ENCODE measurements at places on chromosomes 12 and 14.

- no peak for ATAC-seq
Observed at GRCh38 chr12:104538891-104539462, 82.2 kb downstream of the CHST11 start.

DNA sequence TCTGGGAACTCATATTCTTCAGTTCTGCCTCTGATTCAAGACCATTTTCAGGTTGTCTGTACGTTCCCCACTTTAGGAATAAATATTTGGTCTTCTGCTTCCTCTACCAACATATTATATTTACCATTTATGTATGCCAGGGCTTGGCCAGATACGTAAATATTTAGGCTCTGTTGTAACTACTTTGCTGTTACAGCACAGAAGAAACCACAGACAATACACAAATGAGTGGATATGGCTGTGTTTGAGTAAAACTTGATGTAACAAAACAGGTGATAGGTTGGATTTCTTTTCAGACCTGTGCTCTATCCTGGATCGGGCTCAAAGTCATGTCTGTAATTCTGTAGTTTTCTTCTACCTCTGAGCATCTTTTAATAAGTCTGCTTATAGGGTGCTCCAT lies 37.5 kb downstream of the RAP1B start:
- ATAC-seq = no peak

DNA sequence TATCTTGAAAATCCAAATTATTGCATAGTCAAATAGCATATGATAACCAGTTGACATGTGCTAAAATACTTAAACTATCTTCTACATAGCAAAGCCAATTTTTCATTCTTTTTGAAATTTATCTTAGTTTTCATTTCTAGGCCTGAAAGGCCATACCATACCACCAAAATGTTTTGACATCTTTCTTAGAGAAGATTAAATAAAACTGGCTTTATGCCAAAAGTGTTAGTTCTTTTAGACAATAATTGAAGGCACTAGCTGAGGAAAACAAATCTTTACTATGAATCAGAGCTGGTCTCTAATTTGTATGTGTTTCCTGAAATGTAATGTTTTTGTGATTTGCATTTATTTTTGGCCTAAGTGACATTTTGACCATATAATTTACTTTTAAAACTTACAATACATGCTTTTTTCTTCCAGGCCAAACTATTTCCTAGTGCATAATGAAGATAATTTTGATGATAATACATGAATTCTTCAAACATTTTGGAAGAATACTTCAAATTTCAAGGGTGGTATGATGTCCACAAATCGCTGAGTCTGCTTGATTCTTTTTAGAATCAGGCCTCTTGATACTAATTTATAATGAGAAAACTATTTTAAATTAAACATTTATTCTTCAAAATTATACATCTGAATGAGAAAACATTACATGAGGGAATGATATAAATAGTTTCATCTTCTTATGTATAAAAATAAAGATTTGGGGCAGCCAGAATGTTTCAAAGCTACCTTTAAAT lies 6.5 kb upstream of the KCNMB4 start:
- no peak for ATAC-seq

DNA sequence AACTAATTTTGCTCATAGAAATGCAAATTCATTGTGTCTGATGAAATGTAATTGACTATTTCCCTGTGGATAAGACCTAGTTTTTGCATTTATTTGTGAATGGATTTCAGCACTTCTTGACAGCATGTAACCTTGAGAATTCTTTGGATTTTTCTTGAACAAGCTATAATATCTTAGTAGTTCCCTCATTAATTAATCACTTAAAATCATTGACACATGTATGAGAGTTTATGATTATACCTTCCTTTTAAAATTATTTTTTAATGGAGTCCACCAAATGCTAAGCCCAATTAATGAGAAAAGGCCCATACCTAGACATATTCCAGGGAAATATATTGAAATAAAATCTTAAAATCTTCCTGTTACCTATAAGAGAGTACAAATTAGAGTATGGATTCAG lies 16.8 kb downstream of the GLIPR1L2 start:
- ATAC-seq = no peak

DNA sequence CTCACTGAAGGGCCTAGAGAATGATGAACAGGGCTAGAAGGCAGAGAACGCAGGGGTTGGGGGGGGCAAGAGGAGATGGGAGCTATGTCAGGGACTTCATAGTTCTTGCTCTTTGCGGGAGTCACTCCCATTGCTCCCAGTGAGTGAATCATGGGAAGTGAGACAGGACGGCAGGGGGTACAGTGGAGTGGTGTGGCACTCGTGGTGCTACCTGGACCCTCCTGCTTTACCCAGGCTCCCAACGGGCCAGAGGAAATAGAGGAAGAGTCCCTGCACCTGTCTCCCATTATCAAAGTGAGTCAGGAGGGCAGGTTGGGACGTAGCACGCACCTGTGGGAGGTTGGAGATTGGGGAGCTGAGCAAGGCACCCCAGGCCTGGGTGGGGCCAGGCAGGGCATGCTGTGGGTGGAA lies 1.3 kb upstream of the KRT8 start:
- no peak for ATAC-seq

- peak; percentile 51 for ATAC-seq
Observed at GRCh38 chr14:37819155-37820015, 224.0 kb downstream of the TTC6 start.

DNA sequence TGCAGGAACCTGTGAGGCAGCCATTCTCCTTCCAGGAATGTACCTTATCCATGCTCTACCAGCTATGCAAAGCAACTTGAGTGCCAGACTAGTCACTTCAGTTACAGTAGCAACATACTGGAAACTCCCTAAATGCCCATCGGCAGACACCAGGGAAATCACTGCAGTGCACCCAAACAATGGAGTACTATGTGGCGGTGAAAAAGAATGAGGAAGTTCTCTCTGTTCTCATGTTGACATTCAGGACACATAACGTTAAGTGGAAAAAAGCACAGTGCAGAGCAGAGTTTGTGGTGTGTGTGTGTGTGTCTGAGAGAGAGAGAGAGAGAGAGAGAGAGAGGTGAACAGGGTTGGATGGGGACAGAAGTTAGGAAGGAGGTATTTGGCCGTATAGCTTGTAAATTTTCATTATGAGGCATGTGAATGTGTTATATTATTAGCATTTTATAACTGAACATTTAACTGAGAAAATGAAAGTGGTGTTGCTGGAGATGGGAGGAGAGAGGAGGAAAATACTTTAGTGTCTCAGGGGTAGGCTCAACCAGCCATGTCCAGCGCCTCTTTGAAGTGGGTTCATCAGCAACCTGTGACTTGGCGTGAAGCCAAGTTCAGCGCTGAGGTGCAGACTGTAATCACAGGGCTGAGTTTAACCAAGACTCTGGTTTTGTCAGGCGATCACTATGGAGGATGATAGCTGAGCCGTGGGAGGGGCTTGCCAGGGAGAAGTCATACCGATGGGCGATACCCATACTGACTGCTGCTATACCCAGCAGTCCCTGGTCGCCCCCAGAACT lies 17.3 kb downstream of the TNFAIP2 start:
- ATAC-seq = no peak

- no peak for ATAC-seq
Observed at GRCh38 chr12:109150124-109150640, 33.8 kb downstream of the ACACB start.

GRCh38 chr14:23097786-23098185 lies 2.5 kb downstream of the C14orf119 start:
- no peak for ATAC-seq

DNA sequence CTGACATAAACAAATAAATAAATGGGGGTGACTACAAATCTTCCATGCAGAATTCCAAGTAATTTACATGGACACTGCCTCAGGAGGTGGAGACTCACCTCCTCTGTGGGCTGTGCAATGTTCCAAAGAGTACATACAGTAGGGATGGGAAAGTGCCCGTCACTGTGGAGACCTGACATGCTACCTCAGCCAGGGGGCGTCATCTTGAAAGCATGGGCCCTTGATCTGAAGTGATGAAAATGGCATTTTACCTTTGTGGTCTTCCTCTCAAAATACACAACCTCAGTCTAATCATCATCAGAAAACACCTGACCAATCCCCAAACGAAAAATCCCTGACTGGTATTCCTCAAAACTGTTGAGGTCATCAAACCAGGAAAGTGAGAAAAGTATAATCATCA lies 48.4 kb downstream of the ANAPC7 start:
- ATAC-seq = peak; percentile 36

GRCh38 chr14:29847056-29847380 lies 80.6 kb downstream of the PRKD1 start:
- no peak for ATAC-seq

- no peak for ATAC-seq
Observed at GRCh38 chr14:22837750-22838538, 1.6 kb downstream of the MMP14 start.

- peak; percentile 26 for ATAC-seq
Observed at GRCh38 chr14:22487401-22487800, 101.6 kb downstream of the DAD1 start.

DNA sequence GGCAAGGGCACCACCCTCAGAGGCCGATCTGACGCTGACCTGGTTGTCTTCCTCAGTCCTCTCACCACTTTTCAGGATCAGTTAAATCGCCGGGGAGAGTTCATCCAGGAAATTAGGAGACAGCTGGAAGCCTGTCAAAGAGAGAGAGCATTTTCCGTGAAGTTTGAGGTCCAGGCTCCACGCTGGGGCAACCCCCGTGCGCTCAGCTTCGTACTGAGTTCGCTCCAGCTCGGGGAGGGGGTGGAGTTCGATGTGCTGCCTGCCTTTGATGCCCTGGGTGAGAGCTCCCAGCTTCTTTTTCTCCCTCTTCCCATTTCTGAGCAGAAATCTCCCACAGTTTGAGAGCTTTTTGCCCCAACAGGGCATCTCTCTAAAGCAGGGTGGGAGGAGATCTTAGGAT lies 1.8 kb downstream of the OAS1 start:
- no peak for ATAC-seq

- ATAC-seq = no peak
Observed at GRCh38 chr14:59284059-59284458, 95.6 kb downstream of the DAAM1 start.

DNA sequence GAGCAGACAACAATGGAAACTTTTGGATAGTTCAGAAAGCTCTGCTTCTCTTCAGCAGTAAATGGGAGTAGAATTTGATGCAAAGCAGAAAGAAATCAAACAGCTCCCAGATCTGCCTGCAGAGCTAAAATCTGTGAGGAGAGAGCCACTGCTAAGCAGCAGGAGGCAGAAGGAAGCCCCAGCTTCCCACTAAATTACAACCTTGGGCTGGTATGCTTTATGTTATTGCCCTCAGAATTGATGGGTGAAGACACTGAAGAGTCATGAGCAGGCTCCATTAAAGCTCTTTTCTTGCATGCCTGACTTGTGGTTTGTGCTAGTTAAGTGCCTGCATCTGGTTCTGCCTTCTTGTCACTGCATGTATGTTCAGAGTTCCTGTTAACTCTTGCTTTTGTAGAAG lies 8.4 kb downstream of the ZC2HC1C start:
- ATAC-seq = no peak

DNA sequence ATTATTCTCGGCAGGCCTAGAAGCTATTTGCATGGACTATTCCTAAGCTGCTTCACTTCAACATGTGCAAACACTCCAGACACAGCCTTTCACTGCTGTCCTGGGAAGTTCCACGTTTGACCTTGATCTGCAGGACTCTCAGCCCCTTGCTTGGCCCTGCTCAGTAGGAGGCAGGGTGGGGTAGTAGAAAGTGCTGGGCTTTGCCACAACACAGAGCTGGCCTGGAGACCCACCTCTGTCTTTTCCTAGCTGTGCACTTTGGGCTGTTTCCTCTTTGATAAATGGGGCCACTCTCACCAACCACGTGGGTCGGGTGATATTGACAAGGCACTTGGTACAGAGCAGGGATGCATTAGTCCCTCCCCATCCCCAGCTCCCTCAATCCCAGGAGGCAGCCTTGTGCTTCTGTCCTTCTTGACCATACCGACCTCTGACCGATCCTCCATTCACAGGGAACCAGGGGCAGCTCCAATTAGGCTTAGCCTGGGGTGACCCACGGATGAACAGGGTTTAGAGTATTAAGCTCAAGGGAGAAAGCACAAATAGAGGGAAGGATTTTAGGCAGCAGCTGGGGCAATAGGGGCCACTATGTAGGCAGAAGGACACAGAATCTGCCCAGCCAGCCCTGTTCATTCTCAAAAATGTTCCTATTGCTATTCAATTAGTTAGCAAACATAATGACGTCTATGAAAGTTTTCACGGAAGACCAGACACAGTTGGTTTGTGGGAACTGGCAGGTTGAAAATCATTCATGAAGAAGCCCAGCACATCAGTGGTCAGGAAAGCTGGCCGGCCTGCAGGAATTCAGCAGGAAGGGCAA lies 63.3 kb downstream of the SYNE3 start:
- peak; percentile 33 for ATAC-seq

DNA sequence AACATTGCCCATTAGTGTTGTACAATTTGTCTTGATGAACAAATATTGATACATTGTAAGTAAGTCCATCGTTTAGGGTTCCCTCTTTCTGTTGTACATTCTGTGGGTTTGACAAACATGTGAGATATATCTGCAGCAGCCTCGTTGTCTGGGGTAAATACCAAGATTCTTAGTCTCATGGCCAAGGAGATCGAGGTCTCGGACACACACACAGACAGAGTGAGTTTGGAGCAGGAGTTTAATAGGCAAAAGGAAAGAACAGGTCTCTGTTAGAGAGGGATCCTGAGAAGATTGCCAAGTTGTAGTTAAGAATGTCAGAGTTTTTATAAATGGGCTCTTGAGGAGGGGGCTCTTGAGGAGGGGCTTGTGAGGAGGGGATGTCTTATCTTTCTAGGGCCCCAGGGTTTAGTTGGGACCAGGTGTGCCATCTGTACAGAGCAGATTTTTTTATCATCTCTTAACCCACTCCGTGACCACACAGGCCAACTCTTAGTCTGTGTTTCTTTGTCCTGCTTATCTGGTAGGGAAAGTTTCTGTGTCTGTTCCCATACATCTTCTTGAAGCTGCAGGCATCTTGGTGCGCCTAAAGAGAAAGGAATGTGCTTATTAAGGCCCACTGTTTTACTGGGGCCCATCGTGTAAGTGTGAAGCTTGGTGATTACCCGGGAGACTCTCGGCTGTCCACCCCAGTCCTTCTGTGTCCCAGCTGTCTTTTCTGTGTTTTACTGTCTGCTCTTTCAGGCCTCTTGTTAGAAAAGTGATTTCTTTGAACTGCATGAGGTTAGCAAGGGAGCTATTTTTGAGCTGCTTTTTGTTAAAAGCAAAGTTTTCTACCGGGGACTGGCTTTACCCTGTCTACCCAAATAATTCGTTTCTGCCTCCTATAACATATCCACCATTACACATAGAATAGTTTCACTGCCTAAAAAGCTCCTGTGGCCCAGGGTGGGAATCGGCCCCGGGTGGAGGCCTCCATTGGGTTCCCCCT lies 22.4 kb upstream of the CLEC2D start:
- no peak for ATAC-seq

DNA sequence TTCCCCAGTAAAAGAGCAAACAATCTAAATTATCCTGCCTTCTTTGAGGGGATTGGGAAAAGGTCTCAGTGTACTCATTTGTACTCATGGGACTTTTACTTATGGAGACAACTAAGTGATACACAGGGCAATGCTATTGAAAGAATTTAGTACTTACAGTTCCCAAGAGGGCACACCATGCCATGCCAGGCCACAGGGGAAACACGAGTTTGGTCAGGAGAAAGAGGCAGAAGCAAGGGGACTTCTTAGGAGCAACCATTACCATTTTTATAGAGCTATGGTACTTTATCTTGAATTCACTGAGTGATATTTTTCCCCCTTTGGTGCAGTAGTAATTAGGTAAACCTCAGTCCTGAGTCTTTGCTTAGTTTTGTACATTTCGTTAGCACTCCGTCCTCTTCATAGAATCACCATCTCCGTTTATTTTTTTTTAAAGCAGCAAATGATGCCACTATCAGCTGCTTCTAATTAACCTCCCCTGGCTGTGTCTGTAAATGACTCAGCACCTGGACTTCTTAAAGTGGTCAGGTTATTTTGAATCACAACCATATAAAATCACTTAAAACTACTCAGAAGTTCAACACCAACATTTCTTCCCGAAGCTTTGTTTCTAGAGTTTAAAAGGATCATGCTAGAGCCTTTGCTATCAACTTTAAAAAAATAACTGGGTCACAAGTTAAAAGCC lies 5.9 kb upstream of the WASHC3 start:
- no peak for ATAC-seq
